ENCODE measurements at places on chromosomes 11 and 22. TPM values are rescaled to one million over a fixed set of nuclear protein-coding genes. Genes with fewer than 3 reads are reported as not detected.
A peak's percentile ranks its signal among the peaks of the same experiment; 100 is the strongest.

The FAT3 gene
- total RNA-seq, result 0.03 TPM

The SCGB2A2 gene
- total RNA-seq, result not detected

- no peak for DNase-seq
Observed at GRCh38 chr11:45301537-45302246, 15.6 kb upstream of the SYT13 start.

The PKDREJ gene
- total RNA-seq, result 0.08 TPM

The NDUFS8 gene
- total RNA-seq, result 479 TPM

The EML3 gene
- total RNA-seq, result 16.4 TPM

GRCh38 chr11:6362185-6362872 is 27.9 kb upstream of the SMPD1 start:
- DNase-seq, result peak; percentile 79

DNA sequence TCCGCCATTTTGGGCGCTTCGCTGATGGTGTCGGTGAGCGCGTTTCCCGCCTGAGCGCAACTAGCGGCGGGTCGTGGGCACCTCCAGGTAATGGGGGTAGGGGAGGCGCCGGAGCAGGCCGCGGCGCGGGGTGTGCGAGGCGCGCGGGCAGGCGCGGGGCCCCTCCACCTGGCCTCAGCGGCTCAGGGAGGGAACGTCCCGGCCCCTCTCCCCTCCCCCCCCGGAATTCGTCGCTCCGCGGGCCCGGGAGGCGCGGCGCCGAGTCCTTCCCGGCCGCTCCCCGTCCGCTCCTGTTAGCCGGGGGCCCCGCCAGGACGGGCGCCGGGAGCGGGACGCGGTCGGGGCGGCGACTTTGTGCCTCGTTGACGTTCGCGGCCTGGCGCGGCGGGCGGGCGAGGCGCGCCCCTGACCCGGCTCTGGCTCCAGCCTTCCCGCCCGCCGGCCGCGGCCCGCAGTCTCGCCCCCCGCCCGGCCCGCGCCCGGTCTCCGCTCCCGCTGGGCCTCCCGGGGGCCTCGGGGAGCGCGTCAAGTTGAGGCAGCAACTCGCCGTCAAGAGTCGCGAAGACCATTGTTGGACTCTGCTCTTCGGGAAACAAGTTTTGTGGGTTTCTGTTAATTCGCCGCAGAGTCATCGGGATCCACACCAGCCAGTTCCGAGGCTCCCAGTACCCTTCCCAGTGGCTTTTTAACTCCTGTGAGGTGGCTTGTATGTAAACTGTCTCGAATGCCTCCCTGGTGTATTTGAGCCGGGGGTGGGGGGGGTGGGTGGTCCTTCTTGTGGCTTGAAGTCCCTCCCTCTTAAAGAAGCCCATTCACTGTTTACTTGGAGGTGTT is at the start of gene PPP6R3:
TSS of gene PPP6R3 (plus strand) at position 12 of the 834 bp plus-strand sequence. CDS start 76,913 bp downstream, outside the sequence.
- no peak for DNase-seq

The GSC2 gene
- not detected for total RNA-seq

GRCh38 chr11:69431893-69432738 is 49.3 kb upstream of the LINC01488 start:
- DNase-seq, result no peak

- no peak for DNase-seq
Observed at GRCh38 chr11:62075438-62075837, 48.4 kb upstream of the INCENP start.

The SERPING1 gene
- 157 TPM for total RNA-seq

DNA sequence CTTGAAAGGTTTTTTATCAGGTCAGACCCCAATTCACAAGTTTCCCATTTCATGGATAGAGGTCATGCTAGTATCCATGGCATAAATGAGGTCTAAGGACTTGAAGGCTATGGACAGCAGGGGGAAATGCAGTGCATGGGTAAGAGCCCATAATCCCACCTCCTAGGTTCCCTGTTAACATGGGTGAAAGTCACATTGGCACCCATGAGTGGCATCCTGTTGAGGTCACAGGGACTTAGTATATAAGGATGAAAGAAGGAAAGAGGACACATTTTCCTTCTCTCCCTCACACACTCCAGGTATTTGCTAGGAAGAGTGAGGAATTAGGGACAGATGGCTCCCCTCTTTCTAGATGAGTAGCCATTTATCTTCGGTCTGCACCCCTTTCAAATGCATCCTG is 9.4 kb upstream of the GLYAT start:
- DNase-seq, result no peak

The CDCA5 gene
- 1.7 TPM for total RNA-seq

Data from Right ventricle myocardium inferior (tissue), 1 donor.